ENCODE measurements at places on chromosomes 1 and 21.

GRCh38 chr1:234393190-234393589 is 19.9 kb downstream of the COA6 start:
- DNase-seq: no peak

DNA sequence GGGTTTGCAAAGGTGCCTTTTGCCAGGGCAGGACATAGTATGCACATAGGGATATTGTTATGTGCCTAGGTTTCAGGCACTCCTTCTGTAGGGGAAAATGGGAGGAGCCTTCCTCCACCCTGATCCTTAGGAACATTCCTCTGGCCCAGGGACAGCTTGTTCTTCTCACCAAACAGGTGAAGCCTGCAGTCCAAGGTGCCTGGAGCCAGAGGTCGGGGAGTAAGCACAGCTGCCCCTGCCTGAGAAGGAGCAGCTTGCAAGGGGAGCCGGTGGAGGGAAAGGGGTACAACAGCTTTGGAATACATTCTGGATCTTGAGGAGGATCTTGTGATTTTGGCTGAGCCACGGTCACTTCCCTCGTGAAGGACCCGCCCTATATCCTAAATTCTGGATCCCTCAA is 82.4 kb upstream of the CD1D start:
- no peak for DNase-seq

DNA sequence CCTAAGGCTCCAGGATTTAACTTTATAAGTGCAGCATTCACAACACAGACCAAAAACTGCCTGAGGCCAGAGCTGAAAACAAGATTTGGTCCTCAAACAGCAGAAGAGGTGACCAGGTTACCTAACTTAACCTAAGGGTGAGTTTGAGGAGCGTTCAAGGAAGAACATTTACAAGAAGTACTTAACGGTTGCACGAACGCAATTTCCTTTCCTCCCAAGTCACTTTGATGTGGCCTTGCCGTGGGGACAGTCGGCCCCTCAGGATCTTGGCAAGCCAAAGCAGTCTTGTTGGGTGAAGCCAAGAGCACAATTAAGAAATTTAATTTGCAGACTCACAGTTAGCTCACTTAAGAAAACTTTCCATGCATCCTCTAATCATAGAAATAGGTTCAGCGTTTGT is 202.6 kb upstream of the COA6 start:
- DNase-seq: no peak

GRCh38 chr1:214228976-214229375 is 52.0 kb upstream of the SMYD2 start:
- DNase-seq: no peak

DNA sequence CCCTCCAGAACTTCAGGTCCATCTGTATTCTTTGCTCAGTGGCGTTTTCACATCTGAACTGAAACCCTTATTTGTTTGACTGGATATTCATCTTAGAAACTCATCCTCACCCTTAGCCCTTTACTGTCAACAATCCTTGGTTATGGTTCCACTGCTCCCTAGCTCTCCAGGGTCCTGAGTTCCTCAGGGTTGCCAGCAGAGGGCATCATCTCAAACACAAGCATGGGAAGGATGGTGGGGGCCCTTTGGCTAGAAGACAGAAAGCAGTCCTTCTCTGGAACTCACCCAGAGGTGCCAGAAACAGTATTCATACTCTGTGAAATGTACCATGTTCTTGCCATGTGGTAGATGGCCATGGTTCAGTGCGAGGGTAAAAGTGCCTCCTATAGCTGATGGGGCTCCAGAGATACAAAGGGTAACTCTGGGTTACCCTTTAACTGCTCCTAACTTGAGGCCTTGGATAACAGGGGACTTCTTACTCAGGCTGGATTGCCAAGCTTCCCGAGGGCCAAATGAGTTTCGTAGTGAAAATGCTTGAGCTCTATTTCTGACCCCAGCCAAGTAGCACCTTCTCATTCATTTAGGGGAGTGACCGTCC is 11.3 kb downstream of the NCSTN start:
- DNase-seq: peak; percentile 53

DNA sequence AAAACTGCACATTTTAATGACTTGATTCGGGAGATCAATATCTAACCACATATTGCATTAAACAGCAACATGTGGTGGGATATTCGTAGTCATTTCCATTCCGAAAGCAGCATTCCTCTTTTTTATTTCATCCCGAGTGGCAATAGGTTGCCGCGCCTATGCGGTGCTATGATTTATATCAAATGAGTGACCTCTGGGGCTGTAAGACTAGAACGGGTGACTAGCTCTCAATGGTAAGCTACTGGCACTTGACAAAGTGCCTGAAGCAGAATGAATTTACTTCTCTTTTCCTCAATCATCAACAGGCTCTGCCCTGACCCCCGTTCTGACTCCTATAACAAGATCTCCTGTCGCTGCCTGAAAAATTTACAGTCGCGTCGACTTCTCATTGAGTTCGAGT is 162.3 kb downstream of the ZNF281 start:
- DNase-seq: no peak

DNA sequence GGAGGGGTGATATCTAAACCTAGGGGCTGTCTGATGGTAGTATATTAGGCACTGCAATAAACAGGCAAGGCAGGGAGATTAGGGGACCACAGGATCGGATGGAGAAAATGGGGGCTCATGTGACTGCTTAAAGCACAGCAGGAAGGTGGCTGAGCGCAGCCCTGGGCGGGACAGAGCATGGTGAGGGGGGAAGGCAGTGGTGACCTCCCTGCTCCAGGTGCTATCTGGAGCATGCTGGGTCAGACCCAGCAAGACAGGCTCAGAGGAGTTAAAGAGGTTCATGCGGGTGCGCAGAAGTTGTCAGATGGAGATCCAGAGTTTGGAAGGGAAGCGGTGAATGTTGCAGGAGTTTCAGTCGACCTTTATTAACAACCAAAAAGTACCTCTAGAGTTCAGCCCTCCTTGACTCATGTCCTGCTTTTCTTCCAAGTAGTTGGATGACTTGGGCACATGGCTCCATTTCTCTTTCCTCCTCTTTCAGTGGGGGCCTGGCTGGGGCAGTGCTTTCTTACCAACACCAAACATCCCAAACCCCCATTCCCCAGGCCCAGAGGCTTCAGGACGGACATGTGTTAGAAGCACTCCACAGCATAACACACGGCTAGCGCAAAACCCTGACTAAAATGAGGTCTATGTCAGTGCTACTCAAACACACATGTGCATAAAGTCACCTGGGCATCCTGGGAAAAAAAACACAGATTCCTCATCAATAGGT is 41.5 kb downstream of the CAPN9 start:
- no peak for DNase-seq

DNA sequence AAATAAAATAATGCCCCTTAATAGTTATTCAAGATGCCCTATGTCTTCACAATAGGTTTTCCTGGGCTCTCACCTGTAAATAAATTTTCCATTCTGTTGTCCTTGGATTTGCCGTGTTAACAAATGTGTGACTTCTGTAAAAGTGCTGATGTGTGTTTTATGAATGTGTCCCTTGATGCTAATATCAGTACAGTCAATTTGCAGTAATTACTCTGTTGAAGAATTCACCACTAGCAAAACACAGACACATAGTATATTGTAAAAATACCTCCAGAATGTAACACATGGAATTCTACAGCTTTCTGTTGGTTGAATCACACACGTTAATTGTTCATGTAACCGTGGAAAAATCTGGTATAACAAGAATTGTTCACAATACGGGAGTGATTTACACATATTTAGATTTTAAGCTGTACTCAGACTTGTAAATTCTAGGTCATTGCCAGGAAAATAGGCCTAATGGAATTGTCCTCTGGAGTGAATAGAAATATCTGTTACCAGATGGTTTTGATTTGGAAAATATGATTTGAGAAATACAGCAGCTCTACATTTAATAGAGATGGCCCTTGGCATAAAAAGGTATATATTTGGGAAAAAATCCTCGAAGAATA is 36.7 kb upstream of the KCNK2 start:
- no peak for DNase-seq

GRCh38 chr1:34050709-34051485 is 114.1 kb downstream of the CSMD2 start:
- DNase-seq: no peak

GRCh38 chr1:21489146-21489545 is 20.1 kb upstream of the ALPL start:
- no peak for DNase-seq

GRCh38 chr1:69203166-69203565 is 364.6 kb upstream of the LRRC7 start:
- no peak for DNase-seq

DNA sequence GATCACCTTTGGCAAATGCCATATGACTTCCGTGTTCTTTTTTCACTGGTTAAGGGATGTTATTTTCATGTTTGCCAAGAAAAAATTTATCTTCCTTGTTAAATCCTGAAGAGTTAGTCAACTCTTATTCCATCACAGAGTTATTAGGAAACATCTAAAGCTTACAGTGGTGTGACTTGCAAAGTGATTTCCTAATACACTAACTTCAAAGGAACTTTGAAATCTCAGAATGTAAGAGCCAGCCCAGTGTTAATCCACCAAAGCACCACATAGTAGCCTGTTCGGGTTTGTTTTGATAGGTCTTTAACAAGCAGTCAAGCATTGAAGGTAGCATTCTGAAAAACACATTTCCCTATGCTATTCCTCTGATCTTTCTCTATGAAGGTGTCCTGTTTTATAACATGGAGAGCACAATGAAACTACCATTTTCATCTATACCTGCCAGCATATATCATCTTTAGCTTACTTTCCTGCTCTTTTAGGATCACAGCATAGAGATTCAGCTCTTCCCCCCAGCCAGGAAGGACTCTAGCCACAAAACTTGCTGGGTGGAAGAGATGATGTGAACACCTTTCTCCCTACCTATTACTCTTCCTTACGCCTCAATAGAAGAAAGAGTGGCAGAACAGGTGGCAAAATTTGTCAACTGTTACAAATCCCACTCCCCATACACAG is 82.4 kb upstream of the MAGI3 start:
- no peak for DNase-seq

GRCh38 chr1:247373721-247374141 is 42.1 kb upstream of the ZNF496 start:
- DNase-seq: no peak

DNA sequence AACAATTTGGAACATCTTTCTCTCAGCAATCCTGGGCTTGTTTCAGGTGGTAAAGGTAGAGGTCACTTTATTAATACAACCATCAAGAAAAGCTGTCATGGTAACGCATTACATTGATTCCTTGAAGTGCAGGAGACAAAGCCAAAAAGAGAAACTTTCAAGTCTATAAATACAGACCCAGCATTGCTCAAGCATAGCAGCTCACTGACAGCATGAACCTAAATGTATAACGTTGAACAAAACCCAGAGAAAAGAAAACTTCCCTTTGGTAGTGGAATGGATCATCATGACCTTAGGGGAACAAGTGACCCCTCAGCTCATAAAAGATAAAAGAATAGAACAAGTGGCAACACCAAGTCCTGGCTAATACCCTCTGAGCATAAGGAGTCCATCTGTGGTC is 332.2 kb downstream of the NTNG1 start:
- DNase-seq: no peak

DNA sequence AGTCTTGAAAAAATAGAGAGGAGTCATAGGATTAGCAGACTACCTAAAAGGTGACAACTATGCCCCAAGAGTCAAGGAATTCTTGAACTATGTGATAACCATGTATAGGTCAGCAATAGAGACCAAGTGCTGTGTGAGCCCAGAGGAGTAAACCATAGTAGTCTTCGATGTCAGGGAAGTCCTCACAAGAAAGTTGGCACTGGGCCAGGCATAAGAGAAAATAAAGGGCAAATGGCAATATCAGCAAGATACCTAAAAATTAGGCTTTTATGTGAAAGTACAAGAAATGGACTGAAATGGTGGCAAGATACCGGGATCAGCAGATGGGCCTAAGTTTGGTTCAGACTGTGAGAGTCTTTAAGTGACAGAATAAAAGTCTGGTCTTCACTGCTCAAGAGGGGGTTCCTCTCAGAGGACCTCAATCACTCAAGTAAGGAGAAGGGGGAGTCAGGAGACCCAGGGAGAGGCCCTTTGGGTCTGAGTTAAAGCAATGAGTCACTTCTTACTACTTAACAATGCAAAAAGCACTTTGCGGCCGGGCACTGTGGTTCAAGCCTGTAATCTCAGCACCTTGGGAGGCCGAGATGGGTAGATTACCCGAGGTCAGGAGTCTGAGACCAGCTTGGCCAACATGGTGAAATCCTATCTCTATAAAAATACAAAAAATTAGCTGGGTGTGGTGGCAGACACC is 95.0 kb downstream of the TEX35 start:
- DNase-seq: no peak

All from Calu3 (cell line).